DMS153 (cell line): ENCODE measurements at places on chromosomes 12 and 14.

DNA sequence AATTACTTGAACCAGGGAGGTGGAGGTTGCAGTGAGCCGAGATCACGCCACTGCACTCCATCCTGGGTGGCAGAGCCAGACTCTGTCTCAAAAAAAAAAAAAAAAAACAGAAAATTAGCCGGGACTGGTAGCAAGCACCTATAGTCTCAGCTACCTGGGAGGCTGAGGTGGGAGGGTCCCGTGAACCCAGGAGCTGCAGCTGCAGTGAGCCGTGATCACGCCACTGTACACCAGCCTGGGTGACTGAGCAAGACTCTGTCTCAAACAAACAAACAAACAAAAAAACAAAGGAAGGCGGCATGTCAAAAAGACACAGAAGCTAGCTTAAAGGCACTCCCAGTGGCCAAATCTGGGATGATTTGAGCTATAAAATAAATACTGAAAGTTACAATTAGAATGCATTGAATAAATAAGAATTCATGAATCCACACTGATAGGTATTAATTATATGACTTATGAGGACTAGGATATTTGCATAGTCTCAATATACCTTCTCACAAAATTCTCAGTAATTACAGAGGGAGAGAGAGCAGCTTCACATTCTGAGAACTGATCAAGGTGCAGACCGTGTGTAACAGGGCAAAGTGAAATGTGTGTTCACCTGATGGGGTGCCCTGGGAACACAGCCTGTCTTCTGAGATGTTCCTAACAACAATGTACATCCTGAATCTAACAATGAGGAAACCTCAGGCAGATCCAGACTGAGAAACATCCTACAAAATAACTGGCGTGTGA is 42.7 kb upstream of the GPR132 start:
- DNase-seq: no peak

GRCh38 chr12:130337488-130338303 is at the start of gene PIWIL1:
Gene PIWIL1, plus strand, starts transcription at chr12:130337887. Its CDS starts 4,705 bp downstream, at chr12:130342592.
- DNase-seq: no peak

DNA sequence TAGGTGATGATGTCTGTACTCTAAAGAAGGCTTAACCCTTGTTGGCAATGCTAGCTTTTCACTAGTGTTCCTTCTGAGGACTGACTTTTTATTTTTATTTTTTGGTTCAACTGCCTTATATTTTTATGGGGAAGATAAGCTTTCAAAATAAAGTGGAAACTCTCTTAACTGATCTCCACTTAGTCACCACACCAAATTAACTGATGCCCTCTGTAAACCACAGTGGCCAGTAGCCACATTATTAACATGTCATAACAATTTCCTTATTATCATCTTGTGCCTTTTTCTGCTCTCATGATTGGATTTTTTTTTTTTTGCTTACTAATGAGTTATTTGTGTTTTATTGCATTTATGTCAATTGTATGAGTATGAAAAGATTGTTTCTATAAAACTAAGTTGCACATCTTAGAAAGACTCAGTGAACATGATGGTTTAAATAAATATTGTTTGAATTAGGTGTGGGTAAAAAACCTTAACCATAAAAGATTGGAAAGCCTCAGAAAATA is 56.9 kb downstream of the SCFD1 start:
- no peak for DNase-seq

- no peak for DNase-seq
Measured at GRCh38 chr14:55979096-55979495, 139.1 kb upstream of the PELI2 start.

- DNase-seq: no peak
Measured at GRCh38 chr14:53493320-53493719, 340.2 kb upstream of the DDHD1 start.

DNA sequence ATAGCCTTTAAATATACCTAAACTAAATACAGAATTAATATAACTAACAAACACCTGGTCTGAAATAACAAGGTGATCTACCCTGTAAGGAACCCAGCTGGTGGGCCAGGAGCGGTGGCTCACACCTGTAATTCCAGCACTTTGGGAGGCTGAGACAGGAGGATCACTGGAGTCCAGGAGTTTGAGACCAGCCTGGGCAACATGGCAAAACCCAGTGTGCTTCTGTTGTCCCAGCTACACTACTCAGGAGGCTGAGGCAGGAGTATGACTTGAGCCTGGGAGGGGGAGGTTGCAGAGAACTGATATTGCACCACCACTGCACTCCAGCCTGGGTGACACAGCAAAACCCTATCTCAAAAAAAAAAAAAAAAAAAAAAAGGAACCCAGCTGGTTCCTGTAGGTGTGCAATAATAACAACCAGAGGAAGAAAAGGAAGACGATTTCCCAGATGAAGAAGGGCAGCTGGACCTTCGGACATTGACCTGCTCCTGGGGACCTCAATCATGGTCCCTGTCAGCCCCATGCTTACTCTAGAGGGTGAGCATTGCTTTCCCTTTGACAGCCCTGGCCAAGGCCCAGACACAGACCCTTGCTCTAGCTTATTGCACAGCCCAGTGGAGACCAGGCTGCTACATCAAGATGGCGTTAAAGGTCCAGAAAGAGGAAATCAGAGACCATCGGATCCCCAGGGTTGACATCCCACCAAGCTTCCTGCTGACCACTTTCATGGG is 5.4 kb downstream of the FOS start:
- DNase-seq: no peak

- no peak for DNase-seq
Measured at GRCh38 chr12:113957627-113958026, 8.5 kb downstream of the RBM19 start.

- DNase-seq: no peak
Measured at GRCh38 chr14:68975667-68976066, 3.4 kb downstream of the ACTN1 start.

DNA sequence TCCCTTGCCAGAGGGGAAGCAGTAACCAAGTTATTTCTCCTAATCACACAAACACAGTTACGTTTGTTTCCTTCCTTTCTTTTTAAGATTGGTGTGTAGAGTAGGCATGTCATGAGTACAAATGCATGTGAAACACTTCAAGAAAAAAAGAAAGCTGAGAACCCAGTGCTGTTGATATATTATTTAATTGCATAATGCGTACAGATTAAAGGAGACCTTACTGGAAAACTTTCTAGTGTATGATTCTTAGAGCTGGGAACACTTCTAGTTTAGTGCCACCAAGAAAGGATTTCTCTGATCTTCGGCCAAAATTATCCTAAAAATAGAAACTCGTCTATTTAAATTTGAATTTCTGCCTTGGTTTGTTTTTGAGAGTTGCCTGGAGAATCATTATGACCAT is 365.5 kb downstream of the CCDC91 start:
- no peak for DNase-seq

- DNase-seq: no peak
Measured at GRCh38 chr14:77475432-77476115, 17.7 kb downstream of the AHSA1 start.

GRCh38 chr14:37977481-37977880 is 230.2 kb upstream of the SSTR1 start:
- DNase-seq: no peak

- DNase-seq: no peak
Measured at GRCh38 chr12:42469355-42470175, 120.0 kb downstream of the PRICKLE1 start.

- no peak for DNase-seq
Measured at GRCh38 chr14:101630056-101630965, 69.0 kb downstream of the DIO3 start.

DNA sequence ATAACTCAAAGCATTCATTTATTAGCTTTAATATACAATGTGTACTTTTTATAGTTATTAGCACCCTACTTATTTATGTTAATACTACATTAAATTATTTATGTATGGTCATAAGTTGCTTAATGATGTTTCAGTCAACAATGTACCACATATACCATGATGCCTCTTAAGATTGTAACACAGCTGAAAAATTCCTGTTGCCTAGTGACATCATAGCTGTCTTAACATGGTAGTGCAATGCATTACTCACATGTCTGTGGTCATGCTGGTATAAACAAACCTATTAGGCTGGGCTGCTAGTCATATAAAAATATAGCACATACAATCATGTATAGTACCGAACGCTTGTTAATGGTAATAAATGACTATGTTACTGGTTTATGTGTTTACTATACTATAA is 120.4 kb downstream of the ANO6 start:
- DNase-seq: no peak

DNA sequence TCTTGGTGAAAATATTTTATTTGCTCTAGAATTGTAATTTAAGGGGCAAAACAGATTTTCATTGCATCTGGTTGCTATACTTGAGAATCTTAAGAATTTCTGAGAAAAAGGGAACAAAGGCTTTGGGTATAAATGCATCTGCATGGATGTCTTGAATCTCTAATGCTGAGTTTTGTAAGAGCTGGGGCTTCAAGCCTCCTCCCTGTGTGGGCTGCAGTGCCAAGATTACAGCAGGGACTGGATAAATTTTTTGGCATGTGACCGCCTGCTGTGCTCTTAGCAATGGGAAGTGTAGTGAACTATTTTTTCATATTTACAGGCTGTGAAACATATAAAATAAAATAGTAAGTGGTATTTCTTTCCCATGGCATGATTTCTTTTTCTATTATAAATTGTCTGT is 70.0 kb downstream of the SLC38A6 start:
- DNase-seq: no peak

- no peak for DNase-seq
Measured at GRCh38 chr14:51444353-51445000, 204.4 kb downstream of the TMX1 start.

- no peak for DNase-seq
Measured at GRCh38 chr12:56593909-56594621, 36.1 kb downstream of the BAZ2A start.

DNA sequence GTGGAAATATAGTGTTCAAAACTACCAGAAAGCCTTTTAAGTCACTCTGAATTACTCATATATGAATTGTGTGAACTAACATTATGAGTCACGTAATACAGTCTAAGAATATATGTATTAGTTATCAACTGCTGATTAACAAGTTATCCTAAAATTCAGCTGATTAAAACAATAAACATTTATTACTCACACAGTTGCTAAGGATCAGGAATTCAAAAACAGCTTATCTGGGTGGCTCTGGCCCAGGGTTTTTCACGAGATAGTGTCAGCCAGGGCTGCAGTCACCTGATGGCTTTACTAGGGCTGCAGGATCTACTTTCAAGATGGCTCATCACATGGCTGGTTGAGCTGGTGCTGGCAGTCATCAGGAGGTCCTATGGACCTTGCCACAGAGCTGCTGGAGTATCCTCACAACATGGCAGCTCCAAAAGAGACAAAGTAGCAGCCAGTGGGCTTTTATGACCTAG is 36.5 kb downstream of the CORO1C start:
- no peak for DNase-seq

DNA sequence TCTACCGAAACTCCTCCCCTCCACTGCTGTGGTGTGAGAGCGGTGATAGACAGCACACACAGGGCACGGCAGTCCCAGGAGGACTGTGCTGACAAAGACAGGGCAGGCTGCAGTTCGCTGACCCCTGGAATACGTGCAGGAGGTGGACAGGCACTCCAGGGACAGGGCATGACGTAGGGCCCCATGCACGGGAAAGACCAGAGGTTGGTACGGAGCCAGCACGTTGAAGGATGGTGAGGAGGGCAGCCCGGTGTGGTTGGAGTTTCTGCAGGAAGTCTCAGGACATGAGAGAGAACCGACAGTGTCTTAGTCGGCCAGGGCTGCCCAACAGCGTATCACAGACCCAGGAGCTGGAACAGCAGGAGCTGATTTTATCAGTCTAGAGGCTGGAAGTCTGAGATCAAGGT is 254.2 kb upstream of the FKBP4 start:
- no peak for DNase-seq

GRCh38 chr12:84950971-84951546 is 38.5 kb upstream of the SLC6A15 start:
- DNase-seq: no peak

- DNase-seq: no peak
Measured at GRCh38 chr12:15677726-15678201, 111.4 kb downstream of the EPS8 start.

DNA sequence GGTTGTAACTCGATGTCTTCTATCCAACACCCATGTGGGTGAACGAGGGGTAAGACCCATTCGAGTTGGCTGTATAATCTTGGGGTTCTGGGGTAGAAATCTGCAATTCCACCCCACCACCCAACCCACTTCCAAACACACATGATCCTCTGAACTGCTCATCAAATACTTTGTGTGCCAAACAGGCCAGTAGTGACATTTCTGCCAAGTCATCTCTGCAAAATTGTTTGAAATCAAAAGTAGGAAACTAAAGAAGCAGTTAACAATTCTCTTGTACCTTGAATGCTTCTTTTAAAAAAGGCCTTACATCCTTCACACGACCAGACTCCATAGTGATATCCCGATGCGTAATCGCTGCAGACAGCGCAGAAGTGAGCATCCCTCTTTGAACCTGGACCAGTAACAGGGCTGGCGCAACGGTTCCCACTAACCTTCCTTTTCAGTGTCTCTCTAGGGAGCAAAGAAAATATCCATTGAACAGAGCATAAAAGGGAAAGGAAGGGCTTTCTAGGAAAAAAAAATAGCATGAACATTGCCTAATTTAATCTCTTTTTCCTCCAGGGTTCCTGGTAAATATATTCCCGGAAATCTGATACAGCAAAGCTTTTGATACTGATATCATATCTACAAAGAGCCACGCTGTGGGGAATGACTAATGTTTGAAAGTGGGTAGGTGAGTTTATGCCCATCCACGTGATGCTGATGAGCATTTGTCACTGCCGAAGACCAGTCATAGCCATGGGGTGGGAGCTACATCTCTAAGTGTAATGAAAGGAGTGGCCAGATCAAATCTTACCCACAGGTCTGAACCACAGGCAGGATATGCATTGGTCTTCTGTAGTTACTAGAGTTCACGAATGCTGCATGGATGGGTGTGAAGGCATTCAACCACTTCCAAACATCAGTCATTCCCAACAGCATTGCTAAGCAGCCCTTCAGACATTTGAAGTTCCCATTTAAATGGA is 14.2 kb downstream of the ESR2 start:
- DNase-seq: no peak

GRCh38 chr12:118064608-118065007 is 3.6 kb upstream of the WSB2 start:
- no peak for DNase-seq

GRCh38 chr12:58887068-58887467 is 33.2 kb downstream of the LRIG3 start:
- no peak for DNase-seq

DNA sequence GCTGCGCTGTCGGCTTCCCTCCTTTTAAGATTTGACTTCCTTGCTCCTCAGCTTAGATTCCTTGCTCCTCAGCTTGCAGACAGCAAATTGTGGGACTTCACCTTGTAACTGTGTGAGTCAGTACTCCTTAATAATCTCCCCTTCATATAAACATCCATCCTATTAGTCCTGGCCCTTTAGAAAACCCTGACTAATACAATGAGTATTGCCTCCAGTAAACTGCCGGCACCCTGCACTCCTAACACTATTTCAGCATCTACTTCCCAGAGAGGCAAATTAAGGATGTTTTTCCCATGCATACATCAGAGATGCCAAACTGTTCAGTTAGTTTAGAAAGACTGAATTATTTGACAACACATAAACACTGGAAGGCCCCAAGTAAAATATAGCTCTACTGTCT is 611.3 kb upstream of the TMEM132C start:
- no peak for DNase-seq
